ENCODE measurements at places on chromosomes 12 and 14.
A peak's percentile ranks its signal among the peaks of the same experiment; 100 is the strongest.

GRCh38 chr12:89059056-89059455 lies 293.2 kb downstream of the DUSP6 start:
- DNase-seq, result no peak

DNA sequence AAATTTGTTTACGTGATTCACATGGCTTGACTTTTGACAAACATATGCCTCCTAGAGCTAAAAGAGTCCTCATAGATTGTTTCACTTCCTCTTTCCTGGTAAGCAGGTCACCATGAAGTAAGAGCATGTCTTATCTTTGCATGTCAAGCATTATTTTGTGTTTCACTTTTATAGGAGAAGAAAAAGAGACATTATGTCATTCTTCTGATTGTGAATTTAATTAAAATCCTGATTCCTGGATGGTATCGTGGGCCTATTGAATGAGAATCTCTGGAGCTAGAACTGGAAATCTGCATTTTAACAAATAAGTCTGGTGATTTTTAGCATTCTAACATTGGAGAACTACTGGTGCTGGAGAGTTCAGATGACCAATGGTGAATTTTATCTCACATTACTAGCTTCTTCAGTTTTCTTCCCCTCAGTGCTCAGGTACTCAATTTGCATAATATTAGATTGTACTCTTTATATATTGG lies 218.6 kb upstream of the ATP2B1 start:
- DNase-seq, result no peak

GRCh38 chr14:95675486-95675885 lies 10.7 kb upstream of the TCL1B start:
- DNase-seq, result no peak

DNA sequence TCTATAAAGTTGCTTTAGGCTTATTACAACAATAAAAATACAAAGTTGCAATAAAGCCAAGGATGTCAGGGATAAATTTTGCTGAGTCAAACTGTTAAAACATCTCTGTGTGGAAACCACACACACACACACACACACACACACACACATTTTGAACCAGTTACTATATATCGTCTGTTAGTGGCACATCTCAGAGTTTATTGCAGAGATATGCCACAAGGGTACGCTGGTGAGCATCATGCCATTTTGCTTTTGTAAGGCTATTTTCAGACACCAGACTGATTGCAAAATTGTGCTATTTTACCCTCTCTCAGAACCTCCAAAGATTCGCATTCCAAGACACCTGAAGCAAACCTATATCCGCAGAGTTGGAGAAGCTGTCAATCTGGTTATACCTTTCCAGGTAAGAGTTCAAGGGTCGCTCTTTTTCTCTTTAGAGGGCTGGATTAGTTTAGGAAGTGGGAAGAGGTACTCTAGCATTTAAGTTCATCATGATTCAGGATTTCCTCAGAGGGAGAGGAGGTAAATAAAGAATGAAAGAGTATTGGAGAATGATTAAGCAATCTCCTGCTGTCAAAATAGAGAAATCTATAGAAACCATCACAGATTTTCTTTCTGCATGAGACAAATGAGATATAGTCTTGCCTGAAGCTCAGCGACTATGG lies 27.3 kb upstream of the CHPT1 start:
- DNase-seq, result peak; percentile 24

Measured in GM04504 (cell line).